Lower lobe of right lung (tissue), 2 donors: ENCODE measurements at places on chromosomes 12 and 14. TPM values are rescaled to one million over a fixed set of nuclear protein-coding genes. Genes with fewer than 3 reads are reported as not detected.

Gene AMIGO2
- 40.2 TPM for total RNA-seq

Gene SLC25A29
- 76.0 TPM for total RNA-seq

Gene ATP5MC2
- total RNA-seq = 264 TPM

Gene CCDC177
- total RNA-seq = not detected

Gene STAC3
- 8.7 TPM for total RNA-seq

- DNase-seq = no peak
These were observed 532.5 kb downstream of the VRK1 start for GRCh38 chr14:97329701-97330100.

DNA sequence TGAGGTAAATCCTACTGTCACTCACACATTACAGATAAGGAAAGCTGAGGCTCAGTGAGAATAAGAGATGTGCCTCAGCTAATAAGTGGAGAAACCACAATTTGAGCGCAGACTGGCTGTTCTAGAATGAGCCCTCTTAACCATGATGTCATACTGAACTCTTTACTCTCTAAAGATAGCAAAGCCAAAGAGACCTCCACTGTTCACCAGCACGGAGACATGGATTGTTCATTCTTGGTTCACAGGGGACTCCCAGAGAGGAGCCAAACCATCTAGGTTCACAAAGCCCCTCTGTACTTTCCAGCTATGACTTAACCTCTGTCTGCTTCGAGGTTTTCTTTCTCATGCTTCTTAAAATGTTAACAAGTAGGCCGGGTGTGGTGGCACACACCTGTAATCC, 32.7 kb upstream of the YARS2 start:
- DNase-seq = no peak

- DNase-seq = no peak
These were observed 45.6 kb downstream of the ARMH4 start for GRCh38 chr14:58106446-58106845.

DNA sequence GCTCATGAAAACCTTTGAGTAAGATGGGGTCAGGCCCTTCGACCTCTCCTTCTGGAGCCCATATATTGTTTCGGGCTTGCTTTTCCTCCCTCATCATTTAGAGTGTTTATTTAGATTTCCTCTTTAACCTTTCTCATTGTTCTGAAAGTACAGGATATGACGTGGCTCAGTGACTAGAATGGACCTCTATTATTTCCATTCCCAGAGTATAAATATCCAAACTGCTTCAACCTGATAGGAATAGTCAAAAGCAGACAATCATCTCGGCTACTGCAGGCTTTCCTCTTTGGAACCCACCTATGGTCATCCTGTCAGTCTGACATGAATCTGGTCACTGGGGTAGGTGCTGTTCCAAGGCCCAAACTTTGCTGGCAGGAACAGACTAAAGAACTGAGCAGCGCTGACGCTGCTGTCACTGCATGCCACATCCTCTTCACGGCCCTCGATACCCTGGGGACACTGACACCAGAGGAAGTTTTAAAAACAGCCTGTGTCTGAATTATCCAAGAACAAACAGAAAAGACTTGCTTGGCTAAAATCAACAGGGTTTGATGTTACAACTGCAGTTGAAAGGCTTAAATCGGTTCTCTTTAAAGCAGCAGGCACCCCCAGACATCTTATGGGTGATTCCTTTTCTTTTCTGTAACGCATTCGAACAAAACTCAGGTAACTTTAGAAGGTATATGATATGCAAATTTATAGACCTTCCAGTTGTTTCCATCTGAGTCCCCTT, 5.0 kb upstream of the DDX47 start:
- no peak for DNase-seq

DNA sequence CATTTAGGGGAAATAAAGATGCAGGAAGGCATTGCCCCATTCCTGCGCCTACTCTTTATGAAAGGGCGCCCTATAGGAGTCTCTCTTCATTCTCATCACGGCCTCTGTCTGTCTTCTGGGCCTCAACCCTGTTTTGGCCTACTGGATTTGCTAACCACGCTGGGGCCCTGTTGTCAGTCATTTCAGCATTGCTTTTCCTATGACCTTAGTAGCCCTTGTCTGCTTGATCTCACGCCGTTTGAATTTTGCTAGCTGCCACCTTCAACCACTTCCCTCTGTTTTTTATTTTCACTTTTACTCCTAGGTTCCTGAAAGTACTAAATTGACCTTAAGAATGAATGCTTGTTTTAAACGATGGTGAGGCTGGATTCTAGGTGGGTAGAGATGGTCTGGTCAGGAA, 139.0 kb downstream of the SYNE2 start:
- DNase-seq = no peak

GRCh38 chr14:58724206-58724605, 86.4 kb downstream of the DACT1 start:
- DNase-seq = no peak

DNA sequence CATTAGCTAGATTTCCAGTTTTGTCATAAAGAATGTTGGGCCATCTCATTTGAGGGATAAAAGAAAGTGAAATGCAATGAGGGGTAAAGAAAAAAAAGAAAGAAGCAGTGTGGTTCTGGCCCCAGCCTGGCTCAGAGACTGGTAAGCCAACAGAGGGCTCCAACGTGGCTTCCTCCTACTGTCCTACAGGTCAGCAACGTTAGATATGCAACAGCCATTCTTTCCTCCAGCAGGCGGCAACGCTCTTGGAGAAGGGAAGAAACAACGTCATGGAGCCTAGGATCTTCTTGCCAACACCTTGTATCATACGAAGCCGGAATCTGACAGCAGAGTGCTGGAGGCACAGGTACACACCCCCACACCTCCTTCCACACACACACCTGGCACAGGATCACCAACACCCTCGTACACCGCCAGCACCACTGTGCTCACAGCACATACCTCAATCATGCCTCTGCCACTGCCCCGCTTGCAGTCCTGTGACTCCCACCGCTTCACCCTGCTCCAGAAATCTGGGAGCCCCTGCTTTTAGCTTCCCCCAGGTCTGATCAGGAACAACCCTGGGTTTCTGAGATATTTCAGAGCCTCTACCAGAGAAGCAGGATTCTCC, 102.8 kb downstream of the RPAP3 start:
- no peak for DNase-seq

DNA sequence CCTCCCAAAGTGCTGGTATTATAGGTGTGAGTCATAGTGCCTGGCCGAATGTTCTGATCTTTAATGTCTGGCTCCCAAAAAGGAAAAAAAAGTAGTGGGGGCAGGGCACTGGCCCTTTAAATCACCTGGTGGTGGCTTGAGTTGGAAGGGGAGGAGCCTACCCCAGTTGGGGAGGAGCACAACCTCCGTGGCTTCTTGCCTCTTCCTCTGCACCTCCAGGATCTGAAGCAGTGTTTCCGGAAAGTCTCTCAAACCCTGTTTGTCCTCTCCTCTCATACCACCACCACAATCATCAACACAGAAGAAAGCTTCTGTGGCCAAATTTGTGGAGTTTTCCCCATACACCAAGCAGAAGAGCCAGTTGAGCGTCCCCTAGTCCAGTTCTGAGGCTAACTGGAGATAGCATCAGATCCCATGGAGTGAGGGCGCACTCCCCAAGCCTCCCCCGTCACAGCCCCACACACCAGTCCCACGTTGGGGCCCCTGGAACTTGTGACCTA, 24.3 kb upstream of the RCOR1 start:
- DNase-seq = no peak

GRCh38 chr12:116141110-116141832, 136.2 kb downstream of the MED13L start:
- no peak for DNase-seq

- DNase-seq = no peak
These were observed 236.2 kb downstream of the AKAP6 start for GRCh38 chr14:32565256-32565655.

DNA sequence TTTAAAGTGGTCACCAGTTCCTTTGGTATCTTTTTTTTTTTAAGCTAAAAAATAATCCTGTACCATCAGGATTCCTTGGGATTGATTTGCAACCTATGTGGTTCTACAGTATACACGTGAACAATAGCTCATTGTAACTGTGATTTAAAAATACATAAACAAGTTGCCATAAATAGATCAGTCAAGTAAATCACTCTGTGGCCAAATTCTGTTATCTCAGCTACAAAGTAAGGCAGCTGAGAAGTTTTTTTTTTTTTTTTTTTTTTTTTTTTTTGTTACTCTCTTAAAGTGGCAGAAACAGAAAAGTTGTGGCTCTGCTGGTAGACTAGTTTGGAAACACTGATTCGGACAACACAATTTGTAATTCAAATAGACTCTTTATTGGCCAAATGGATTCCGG, 104.5 kb downstream of the PRICKLE1 start:
- DNase-seq = no peak
